ENCODE measurements at places on chromosomes 6 and 20.

DNA sequence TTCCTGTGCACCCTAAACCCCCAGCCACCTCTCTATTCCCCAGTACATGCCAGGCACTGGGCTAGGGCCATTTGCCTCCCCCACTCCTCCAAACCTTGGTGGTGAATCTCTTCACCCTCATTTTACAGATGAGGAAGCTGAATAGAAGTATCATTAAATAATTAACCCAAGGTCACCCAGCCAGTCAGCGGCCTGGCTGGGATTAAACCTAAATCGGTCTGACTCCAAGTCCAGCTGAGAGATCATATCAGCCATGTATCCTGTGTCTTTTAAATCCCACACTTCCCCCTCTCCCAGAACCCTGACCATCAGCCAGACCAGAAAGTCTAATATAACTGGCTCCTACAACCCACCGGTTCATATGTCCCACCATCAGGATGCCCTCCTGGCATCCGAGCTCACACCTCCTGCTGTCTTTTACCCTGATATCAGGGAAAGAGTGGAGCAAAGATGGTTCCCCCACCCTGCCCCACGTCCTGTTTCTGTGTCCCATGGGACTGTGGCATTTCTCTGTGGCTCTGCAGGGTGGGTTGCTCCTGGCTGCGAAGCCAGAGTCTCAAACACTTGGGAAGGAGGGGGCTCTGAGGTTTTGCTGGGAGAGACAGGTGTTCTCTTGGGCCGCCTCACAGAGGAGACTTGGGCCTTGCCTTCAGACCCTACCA lies 145.3 kb downstream of the VEGFA start:
- DNase-seq = no peak

- no peak for DNase-seq
Observed at GRCh38 chr6:13248584-13248985, 79.8 kb downstream of the TBC1D7 start.

DNA sequence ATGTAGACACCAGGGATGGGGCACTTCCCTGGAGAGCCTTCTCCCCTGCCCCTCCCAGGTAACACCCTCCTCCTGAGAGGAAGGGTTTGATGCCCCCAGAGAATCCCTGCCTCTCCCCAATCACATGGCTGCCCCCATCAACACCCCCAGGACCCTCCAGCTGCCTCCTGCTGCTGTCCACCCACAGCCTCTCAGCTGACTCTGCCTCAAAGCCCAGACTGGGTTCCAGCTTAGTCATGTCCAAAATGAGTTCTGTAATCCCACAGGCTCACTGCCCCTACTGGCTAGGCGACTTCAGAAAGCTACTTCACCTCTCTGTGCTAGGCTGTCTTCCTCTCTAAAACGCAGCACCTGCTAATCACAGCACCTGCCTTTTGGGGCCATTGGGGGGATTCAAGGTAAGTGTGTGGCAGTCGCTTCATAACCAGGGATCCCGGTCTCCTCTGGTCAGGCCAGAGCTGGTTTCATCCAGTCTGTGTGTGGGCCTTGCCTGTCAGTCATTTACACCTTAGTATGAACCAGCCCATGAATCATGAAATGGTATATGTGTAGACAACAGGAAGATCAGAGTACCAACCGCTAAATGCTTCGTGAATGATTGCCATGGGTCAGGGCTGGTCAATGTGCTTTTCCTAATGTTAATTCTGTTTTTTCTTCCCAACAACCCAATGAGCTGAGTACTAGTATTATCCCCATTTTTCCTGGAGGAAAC lies 40.4 kb downstream of the TFEB start:
- no peak for DNase-seq

- no peak for DNase-seq
Observed at GRCh38 chr6:15265787-15266186, 19.9 kb downstream of the JARID2 start.

- DNase-seq = no peak
Observed at GRCh38 chr20:51429696-51430095, 112.8 kb downstream of the NFATC2 start.

- no peak for DNase-seq
Observed at GRCh38 chr20:24109008-24109407, 120.4 kb upstream of the GGTLC1 start.

- DNase-seq = no peak
Observed at GRCh38 chr6:147559006-147559405, 50.5 kb downstream of the SAMD5 start.

DNA sequence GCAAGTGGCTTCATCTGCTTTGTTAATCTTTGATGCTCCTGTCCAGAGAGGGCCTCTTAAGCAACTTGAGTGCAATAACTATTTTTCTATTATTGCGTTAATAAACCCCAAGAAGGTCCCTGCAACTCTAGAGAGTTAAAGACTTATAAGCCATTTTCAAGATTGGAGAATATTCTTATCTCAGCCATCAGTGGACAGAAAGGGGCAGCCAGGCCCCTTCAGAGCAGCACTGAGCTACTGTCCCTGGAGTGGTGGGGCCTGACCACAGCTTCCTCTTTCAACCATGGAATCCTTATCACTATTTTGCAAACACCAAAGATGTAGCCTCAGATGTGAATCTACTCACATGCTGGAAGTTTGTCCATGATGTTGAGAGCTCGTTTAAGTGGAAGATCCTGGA lies 2.8 kb upstream of the MAS1L start:
- no peak for DNase-seq

DNA sequence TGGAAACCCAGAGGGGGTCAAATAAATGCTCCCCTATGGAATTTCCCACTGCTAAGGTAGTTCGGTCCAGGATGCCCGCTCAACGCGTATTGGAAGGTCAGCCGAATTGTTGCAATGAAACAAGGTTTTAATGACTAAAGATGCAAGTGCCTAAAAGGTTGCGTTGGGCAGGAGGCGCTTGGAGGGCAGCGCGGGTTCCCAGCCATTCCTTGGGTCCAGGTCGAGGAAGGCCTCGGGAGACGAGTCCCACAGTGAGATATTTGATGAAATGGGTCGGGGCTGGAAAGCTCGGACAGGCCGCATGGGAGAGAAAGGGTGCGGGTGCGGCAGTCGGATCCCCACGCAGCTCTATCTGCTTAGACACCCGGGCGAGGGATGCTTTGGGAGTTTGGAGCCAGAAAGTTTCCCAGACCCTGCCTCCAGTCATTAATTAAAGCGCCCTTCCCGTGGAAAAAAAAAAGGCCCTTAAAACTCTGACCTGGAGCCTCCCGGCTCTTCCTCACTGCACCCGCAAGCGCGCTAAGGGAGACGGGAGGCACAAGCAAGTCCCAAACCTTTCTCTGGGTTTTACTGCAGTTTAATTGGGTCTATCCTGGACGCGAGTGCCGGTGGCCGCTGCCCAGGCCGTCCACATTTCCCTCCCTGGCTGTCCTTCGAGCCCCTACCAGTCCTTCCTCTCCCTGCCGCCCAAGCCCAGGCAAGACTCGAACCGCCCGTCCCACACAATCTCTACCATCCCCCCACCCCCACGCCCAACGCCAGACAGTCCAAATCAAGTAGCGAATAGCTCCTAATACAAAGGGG lies 24.2 kb downstream of the TFAP2A start:
- DNase-seq = no peak

- no peak for DNase-seq
Observed at GRCh38 chr6:34343806-34344205, 48.7 kb downstream of the NUDT3 start.

DNA sequence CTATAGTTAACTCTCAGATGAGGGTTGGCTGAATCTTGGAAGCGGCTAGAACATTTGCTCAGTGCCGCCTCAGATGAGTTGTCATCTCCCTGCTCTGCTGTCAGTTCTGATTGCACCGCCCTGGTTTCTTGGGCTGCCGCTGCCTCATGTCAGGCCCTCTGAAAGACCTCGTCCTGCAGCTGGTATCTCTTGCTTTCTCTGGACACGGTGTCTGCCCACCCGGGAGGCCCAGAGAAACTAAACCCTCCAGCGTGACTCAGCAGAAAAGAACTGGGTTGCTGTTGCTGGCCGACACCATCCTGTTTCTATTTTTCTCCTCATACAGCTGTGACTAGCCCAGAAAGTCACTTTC lies 355.4 kb downstream of the CD83 start:
- DNase-seq = no peak

DNA sequence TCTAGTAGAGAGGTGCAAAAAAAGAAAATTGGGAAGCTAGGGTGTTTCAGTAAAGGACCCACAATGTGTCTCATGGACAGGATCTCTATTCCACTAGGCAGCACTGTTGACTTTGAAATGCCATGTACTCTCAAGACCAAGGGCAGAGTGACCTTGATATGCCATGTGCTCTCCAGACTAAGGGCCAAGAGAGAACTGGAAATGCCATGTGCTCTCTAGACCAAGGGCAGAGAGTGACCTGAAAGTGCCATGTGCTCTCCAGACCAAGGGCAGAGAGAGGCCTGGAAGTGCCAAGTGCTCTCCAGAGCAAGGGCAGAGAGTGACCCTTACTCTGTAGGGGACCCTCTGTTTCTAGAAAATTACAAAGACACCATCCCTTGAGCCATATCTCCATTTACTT lies 49.3 kb upstream of the HTR1B start:
- DNase-seq = no peak

DNA sequence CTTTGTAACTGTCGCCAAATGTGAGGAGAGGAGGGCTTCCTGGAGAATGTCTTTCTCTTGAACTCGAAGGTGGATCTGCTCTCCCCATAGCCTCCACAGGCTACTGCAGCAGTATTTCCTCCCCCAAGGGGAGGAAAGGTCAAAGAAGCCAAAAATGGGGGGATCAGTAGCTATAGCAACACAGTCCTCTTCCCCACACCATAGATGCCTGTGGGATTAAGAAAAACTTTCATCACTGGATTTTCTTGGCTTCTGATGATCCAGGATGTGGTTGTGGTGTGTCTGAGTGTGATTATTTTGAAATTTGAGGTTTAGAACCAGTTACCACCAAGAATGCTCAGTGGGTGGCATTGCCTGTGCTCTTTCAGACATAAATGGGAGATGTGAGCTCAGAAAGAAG lies 140.1 kb upstream of the SPACA1 start:
- peak; percentile 76 for DNase-seq

DNA sequence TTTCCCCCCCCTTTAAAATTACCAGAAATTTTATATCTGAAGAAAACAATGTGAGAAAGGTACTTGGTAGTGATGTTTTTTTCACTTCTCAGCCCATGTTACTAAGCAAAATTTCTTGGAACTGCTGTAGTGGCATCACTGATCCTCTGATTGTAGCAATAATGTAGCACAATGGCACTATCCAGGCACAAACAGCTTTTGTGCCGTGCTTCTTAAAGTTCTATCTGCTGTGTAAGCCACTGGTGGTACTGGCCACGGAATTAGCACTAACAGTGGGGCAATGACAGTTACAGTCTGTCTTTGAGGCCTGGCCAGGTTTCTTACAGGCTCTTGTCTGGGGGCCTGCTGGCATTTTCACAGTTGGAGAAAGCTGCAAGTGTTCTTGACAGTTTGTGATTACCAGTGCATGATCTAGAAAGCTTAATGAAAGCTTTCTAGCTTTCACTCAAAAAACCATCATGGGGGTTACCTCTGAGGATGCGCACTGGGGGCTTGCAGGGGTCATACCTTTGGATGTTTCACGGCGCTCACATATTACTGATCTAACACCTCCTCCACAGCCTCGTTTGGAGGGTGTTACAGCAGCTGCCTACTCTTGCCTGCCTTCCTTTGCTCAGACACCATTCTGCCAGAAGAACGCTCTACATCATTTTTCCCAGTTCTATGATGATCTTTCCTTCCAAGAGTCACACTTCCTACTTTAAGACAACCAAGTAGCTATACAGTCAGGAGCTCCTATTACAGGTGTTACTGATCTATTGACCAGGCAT lies 58.4 kb upstream of the ARMH2 start:
- DNase-seq = no peak

- DNase-seq = no peak
Observed at GRCh38 chr6:54107470-54108090, 3.7 kb upstream of the MLIP start.

DNA sequence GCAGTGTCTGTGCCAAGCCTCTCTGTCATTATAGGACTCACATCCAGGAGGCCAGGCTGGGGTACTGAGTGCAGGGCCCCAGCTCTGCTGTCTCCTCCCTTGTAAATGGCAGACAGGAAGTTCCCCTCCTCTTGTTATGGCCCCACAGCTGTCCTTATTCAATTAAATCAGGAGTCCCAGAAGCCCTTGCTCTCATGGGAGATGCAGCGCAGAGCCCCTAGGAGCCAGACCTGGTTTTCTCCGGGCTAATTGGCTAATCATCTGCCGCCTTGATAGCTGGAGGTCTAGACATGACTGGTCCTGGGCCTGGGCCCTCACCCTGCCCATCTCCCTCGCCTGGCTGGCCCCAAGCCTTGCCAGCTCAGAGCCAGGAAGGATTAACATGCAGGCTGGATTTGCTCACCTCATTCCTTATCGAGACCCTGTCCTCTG lies 172.0 kb downstream of the VEGFA start:
- DNase-seq = no peak

- peak; percentile 99 for DNase-seq
Observed at GRCh38 chr6:16947375-16948015, 154.4 kb upstream of the STMND1 start.

GRCh38 chr6:143376861-143377260 lies 73.6 kb downstream of the ADAT2 start:
- no peak for DNase-seq

GRCh38 chr20:44117296-44118184 lies 69.4 kb downstream of the JPH2 start:
- DNase-seq = no peak

- no peak for DNase-seq
Observed at GRCh38 chr20:35600176-35600992, 15.2 kb upstream of the SPAG4 start.

DNA sequence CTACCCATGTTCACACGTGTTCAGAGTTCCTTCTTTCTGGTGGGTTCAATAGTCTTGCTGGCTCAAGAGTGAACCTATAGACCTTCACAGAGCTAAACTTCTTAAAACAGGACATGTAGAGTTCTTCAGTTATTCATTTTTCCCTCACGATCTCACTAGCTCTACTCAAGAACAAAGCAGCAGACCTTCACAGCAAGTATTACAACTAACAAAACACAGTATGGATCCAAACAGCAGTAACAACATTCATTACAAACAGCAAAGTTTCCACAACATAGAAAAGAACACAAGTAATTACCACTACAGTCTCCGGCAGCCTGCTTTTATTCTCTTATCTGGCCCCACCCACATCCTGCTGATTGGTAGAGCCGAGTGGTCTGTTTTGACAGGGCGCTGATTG lies 39.5 kb upstream of the MCUR1 start:
- DNase-seq = no peak

GRCh38 chr6:5204376-5204775 lies 56.4 kb downstream of the LYRM4 start:
- DNase-seq = no peak

All from stromal cell of bone marrow (primary cell).